ENCODE measurements at places on chromosomes 16 and 17.

GRCh38 chr16:56113223-56113622 is 78.1 kb upstream of the GNAO1 start:
- DNase-seq, result no peak

DNA sequence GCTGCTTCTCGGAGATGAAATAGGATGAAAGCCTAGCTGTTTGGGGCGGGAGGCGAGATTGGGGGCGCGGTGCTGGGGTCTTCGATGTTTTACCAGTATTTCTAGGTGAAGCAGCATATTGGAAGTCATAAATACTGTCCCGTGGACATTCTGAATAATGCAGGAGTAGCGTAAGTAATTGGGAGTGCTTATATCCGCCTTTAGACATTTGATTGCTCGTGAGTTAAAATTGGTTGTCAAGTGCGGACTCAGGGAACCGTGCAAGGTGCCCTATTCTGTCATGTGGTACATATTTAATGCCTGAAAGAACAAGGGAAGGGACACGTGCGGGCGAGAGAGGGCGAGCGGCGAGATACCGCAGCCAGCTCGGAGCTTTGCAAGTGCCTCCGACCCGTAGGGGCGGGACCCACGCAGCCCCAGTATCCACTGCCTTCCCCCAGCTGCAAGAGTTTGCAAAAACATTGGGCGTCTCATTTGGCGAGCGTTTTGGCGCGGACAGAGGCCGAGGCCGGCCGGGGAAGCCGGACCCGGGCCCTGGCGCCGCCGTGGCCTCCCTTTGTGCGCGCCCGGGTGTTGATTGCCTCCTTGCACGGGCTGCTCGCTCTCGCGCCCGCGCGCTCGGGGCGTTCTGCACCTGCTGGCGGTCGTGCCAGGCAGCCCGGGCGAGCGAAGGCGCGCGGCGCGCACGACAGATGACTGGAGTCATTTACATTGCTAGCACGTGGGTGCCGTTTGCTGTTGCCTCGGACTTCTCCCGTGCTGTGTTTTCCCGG is 849.8 kb upstream of the RBFOX1 start:
- peak; percentile 12 for DNase-seq

- no peak for DNase-seq
Measured at GRCh38 chr16:80703131-80704071, 101.0 kb downstream of the CDYL2 start.

GRCh38 chr17:52047086-52047485 is 111.4 kb downstream of the CA10 start:
- no peak for DNase-seq

DNA sequence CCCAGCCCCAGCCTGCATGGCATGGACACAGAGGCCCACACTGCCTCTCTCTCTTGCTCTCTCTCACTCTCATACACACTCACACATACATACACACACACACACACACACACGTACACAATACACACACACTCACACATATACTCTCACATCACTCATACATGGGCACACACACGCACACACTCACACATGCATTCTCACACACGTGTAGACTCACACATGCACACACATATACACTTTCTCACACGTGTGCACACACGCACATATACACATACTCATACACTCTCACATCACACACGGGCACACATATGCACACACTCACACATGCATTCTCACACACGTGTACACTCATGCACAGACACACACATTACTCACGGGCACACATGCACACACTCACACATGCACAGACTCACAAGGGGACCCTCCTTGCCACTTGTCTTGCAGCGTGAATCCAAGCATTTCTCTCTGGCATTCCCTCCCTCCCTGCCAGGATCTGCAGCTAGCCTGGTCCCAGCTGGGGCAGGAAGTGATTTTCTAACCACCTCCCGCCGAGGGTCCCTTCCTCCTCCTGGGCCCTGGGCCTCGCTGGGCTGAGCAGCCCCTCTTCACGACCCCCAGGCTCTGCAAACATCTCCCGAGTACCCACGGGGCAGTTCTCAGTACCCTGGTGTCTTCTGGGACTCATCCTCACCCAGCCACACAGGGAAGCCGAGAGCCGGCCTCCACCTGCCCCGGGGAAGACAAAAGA is 37.5 kb downstream of the IL21R start:
- DNase-seq, result no peak

DNA sequence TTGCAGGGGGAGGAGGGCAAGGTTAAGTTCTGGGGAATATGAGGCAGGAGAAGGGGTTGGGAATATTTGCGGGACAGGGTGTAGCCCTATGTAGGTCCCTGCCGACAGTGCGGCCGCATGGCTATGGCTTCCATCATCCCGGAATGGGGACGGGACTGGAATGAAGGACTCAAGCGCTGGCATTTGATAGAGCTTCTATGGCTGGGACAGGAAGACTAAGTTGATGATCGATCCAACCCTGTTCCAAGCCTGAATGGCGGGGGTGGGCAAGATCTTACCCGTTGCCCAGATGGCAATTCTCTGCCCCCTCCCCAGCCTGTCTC is 47.1 kb downstream of the SRCIN1 start:
- DNase-seq, result no peak

DNA sequence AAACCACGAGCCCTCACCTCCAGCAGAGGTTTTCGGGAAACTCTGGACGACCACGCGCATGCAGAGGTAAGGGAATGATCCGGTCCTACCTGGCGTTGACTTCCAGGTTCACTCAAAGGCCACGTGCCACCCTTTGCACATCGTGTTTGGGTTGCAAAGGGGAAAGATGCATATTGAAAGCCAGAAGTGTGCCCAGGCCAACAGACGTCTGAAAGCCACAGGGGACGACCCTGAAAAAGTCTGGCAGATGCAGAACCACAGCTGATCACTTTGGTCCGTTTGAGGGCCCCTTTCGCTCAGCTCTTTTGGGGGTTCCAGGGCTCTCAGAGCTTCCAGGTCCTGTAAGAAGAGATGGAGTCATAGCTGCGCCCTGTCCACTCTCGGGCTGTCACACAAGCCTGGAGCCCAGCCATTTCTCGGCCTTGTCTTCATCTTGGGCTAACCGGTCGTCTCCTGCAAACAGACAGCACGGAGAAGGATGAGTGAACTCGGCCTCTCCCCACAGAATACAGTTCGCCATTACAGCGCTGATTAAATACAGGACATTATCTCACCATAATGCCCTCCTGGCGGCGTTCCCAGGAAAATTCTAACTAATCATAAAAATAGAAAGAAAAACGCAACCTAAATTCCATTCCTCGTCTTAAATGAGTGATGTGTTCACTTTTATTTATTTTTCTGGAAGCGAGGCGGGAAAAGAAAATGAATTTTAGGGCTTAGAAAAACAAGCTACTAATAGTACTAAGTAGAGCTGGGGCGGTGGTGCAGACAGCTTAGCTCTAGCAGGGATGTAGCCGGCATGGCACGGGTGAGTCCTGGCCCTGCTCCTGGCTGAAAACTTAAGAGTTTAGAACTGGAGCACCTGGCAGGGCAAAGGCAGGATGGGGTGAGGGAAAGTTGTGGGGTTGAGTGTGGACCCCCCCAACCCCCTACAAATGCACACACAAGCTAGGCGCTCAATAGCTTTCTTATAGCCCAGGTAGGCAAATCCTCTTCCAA is 45.5 kb upstream of the ZFHX3 start:
- peak; percentile 42 for DNase-seq

DNA sequence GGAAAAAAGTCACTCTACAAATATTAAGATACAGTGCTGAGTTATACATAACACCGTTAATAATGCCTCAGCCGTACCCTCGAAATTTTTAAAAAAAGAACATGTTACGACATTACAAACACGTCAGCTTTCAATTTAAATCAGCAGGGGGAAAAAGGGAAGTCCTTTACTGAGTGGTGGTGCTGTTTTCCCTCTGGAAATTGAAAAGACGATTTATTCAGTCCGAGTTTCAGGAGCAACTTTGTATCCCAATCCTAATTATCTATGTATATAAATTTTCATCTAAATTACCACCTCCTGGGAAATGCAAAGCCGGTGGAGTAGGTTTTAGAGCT is 1.3 kb downstream of the NETO2 start:
- no peak for DNase-seq

- peak; percentile 74 for DNase-seq
Measured at GRCh38 chr16:85312642-85313525, 200.6 kb upstream of the CIBAR2 start.

DNA sequence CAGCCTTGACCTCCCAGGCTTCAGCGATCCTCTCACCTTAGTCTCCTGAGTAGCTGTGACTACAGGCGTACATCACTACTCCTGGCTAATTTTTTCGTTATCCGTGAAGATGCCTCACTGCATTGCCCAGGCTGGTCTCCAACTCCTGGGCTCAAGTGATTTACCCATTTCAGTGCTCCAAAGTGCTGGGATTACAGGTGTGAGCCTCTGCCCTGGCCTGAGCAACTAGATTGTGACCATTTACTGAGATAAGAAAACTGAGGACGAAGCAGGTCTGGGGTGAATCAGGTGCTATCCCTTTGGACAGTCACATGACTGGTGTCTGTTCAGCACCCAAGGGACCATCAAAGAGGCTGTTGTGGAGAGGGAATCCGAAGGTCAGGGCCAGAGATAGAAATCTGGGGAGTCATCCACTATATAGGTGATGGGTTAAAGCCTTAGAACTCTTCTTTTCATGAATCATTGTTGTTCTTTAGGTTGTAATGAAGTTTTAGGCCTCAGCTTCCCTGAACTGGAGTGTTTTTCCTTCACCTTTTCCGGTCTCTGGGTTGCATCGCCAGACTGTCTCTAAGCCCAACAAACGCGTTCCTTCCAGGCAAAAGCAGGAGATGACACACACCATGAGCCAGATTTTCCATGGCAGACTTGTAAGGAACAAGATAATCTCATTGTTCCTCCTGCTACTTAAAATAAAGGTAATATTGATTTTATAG is 62.5 kb downstream of the FTO start:
- DNase-seq, result no peak

- DNase-seq, result no peak
Measured at GRCh38 chr16:71289732-71290062, 495 bp upstream of the CMTR2 start.

DNA sequence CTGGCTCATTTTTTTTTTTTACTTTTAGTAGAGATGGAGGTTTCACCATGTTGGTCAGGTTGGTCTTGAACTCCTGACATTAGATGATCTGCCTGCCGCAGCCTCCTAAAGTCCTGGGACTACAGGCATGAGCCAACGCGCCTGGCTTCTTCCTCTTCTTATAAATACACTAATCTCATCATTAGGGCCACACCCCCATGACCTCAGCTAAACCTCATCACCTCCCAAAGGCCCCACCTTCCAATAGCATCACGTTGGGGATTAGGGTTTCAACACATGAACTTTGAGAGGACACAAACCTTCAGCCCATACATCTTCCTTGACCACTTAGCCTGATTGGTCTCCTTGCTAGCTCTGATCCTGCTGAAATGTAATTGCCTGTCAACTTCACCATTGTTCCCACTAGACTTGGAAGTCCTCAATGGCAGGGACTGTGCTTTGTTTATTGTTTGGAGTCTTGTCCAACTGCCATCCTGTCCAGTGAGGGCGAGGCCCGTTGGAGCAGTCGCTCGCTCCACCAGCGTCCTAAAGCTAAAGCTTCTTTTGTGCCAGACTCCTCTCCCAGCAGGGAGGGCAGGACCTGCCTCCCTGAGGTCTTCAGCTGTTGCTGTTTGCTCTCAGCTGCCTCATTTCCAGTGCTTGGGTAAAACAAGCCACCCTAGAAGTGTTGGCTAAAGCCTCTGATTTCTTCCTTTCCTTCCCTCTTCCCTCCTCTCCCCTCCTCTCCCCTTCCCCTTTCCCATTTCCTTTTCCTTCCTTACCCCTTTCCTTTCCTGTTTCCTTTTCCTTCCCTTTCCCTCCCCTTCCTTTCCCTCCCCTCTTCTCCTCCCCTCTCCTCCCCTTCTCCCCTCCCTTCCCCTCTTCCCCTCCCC is 85.3 kb downstream of the HAPSTR1 start:
- DNase-seq, result no peak

DNA sequence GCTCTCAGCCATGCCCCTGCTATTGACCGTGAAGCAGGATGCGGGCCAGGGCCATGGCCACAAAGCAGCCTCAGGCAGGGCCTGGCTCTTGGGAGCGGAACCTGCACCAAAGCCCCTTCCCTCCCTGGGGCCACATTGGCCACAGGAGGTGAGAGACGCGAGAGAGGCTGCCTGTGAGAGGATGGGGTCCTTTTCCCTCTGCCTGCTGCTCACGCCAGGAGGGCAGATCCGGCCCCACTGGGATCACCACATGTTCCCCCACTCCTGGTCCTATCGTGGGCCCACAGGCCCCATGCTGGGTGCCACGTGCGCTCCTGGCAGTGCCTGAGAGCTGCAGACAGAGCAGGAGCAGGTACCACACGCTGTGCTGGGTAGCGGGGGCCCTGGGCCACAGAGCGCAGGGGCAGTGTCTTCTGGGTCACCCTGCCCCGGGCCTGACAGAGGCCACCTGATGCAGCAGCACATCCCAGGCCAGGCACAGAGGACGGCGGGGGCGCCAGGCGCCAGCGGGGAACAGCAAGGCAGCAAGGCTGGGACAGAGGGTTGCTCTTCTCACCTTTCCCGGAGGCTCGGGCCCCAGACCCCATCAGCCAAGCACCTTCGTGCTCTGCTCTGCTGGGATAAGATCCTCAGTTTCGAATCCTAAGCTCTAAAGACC is 9.2 kb upstream of the NUDT16L1 start:
- DNase-seq, result peak; percentile 75

GRCh38 chr16:51629576-51629975 is 478.5 kb upstream of the SALL1 start:
- DNase-seq, result peak; percentile 67

GRCh38 chr17:13230350-13231264 is 212.8 kb upstream of the ELAC2 start:
- no peak for DNase-seq

- no peak for DNase-seq
Measured at GRCh38 chr16:86367291-86368072, 142.8 kb upstream of the FOXF1 start.

GRCh38 chr17:63675231-63675606 is 24.7 kb downstream of the LIMD2 start:
- DNase-seq, result no peak

DNA sequence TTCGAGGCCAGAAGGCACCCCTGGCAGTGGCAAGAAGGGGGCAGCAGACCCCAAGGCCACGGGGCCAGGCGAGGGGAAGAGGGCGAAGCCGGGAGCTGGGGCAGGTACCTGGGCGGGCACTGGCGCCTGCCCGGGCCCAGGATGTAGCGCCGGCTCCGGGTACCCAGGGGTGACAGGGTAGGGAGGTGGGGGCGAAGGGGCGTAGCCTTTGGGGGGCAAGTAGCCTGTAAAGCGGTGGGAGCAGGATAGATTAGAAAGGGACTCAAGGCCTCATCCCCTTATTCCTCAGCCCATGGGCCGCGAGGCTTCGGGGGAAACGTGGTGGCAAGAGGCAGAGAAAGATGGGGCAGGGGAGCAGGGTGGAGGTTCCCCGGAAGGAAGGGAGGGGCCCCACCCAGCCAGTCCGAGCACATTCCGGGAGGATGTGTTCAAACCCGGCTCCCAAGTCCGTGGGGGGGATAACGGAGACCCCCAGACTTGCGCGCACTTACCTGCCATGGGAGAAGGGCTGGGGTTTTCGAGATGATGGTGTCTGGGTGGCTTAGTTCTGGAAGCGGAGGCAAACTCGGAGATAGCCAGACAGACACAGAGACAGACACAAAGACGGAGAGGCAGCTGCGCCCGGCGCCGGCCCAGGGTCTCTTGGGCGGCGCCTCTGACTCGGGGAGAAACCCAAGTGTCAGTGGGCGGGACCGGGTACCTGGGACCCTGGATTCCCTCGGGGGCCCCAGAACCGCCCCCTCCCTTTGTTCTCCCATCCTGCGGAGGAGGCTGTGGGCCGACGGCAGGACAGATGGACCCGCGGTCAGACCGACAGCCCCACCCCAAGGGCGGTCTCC is 493 bp downstream of the PLSCR3 start:
- peak; percentile 77 for DNase-seq

GRCh38 chr17:46060461-46060860 is 61.4 kb downstream of the STH start:
- no peak for DNase-seq
